ENCODE measurements at places on chromosomes 12 and 14. TPM values are rescaled to one million over a fixed set of nuclear protein-coding genes. Genes with fewer than 3 reads are reported as not detected.

Gene DIO2
- total RNA-seq = 6.5 TPM

Gene RASSF9
- total RNA-seq = 0.67 TPM

Gene SLC17A8
- not detected for total RNA-seq

Gene CCDC92
- 25.3 TPM for total RNA-seq

Gene FBXL14
- 10.4 TPM for total RNA-seq

Gene EML1
- total RNA-seq = 38.0 TPM

Gene EID3
- 8.0 TPM for total RNA-seq

Gene SAMD4A
- total RNA-seq = 7.3 TPM

Gene IL22
- not detected for total RNA-seq

Gene TSPAN19
- total RNA-seq = not detected

Gene DTX3
- total RNA-seq = 19.8 TPM

Gene RDH12
- total RNA-seq = 0.09 TPM

Gene EPYC
- not detected for total RNA-seq

Gene GLT8D2
- total RNA-seq = 0.25 TPM

Gene SLC4A8
- total RNA-seq = 1.2 TPM

Gene TROAP
- total RNA-seq = 87.2 TPM

Gene PTPN6
- 12.6 TPM for total RNA-seq

Gene ARMH4
- total RNA-seq = 0.84 TPM

Gene KIF26A
- total RNA-seq = 4.4 TPM

Gene CLIP1
- 42.5 TPM for total RNA-seq

Gene CCT2
- total RNA-seq = 274 TPM

Gene RTN1
- total RNA-seq = 0.06 TPM

Gene SLC25A47
- not detected for total RNA-seq

Gene TNS2
- 21.9 TPM for total RNA-seq

Gene MMP19
- 0.31 TPM for total RNA-seq

Gene STYK1
- 0.28 TPM for total RNA-seq

Gene LYZ
- total RNA-seq = 0.30 TPM

Gene CYP27B1
- total RNA-seq = 1.8 TPM

Gene KRT3
- total RNA-seq = 0.07 TPM

Data from A549 treated with CORT108297 at 1 μM for 4 hours (cell line).